ENCODE measurements at places on chromosomes 1 and 21.

DNA sequence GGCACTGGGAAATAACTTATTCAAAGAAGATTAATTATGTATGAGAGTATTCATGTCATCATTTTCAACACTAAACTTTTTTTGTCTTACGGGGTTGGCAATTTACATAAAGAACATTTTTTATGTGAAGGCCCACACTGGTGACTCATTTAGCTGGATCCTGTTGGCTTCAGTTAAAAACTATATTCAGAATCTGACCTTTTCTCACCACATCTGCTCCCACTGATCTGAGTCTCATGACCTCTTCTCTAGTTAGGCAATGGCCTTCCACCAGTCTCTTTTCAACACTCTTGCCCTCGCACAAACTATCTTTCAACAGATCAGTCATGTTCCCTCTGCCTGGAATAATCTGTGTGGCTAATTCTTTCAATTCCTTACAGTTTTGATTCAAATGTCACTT is 53.4 kb downstream of the TMPRSS15 start:
- no peak for DNase-seq

GRCh38 chr1:50969611-50970508 is at the start of gene CDKN2C:
CDKN2C (plus strand) TSS chr1:50970245; CDS start chr1:50970369, 124 bp downstream.
- DNase-seq, result peak; percentile 66

DNA sequence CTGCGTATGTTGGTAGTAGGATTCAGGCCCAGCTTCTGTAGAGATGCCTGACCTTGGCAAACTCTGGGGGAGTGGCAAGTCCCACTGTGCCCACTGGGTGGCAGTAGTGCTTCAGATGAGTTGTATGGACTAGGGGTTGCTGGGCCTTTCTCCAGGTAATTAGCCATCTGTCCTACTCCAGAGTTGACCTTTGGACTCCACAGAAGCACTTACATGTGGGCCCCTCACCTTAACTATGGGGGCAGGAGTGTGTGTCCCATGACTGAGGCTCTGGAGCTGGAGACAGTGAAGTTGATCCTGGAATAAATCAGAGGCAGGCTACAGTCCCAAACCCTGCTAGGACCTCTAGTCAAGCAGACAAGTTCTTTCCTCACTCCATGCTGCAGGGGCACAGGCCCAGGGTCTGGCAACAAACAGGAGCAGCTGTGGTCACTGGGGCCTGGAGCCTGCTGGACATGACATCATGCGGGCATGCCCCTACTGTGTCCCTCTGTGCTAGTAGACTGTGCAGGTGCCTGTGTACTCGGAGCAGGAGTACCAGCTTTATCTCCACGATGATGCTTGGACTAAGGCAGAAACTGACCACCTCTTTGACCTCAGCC is 4.6 kb downstream of the DMAP1 start:
- DNase-seq, result peak; percentile 80

DNA sequence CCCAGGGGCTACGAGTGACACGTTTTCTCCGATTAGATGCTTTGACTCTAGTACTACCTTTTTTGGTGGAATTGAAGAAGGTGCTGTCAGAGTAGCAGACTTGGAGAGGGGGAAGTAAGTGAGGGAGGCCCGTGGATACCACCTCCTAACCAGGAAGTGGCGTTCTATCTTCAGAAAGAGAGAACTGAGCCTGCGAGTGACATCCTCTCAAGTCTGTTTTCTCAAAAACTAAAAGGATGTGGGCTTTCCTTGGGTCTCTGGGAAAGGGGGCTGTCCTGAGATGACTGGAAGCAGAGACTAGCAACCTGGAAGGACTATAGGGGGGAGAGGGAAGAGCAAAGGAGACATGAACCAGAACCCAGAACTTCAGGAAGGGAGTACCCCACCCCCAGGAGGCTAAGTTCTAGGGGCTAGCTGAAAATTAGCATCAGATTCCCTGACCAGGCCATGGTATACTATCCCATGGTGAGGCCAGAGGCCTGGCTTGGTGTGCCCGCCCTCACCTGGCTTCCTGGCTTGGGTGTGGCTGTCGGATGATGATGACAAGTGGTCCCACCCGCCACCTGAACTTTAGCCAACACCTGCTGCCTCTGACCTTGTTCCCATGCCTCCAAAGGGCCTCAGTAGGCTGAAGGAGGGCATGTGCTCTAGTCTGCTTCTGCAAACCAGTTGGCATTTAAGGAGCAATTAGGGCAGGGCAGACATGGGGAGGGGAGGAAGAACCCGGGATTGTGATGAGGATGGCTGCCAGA is 49.1 kb downstream of the ATP2B4 start:
- DNase-seq, result no peak

DNA sequence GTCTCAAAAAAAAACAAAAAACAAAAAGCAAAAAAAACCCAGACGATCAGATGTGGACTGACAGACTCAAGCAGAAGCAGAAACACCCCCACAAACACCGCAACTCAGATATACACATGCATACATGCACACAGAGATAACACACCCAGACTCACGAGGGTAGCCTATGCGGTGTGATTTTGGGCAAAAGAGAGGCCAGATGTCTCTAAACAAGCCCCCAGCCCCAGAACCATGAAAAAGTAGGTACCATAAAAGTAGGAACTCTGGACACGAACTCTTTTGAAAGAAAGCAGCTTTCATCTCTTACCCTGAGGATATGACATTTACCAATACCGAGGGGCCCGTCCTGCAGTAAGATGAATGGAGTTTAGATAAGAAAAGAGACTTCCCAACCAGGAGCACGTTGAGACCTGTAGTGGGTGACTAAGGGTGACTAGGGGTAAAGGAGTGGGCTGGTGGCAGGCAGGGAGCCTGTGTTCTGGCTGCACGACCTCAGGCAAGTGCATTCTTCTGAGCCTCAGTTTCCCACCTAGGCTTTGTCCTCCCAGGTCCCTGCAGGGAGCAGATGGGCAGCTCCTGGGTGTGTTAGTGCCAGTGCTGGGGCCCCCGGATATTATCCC is 1.5 kb upstream of the TINAGL1 start:
- DNase-seq, result no peak

DNA sequence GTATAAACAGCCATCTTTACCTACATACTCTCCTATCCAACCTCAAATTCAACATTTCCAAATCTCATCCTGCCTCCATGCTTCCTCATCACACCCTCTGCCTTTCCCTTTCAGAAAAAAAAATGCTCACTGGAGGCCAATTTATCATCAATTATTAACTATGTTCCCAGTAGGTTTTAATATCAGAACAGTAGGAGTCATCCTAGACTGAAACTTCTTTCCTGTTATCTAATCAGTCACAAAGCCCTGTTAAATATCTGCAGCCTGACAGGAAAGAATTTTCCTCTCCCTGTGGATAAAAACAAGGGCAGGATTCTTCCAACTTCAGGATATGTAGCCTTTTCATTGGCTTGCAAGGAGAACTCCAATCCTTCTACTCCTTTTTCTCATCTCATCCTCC is 28.4 kb downstream of the EGLN1 start:
- no peak for DNase-seq

DNA sequence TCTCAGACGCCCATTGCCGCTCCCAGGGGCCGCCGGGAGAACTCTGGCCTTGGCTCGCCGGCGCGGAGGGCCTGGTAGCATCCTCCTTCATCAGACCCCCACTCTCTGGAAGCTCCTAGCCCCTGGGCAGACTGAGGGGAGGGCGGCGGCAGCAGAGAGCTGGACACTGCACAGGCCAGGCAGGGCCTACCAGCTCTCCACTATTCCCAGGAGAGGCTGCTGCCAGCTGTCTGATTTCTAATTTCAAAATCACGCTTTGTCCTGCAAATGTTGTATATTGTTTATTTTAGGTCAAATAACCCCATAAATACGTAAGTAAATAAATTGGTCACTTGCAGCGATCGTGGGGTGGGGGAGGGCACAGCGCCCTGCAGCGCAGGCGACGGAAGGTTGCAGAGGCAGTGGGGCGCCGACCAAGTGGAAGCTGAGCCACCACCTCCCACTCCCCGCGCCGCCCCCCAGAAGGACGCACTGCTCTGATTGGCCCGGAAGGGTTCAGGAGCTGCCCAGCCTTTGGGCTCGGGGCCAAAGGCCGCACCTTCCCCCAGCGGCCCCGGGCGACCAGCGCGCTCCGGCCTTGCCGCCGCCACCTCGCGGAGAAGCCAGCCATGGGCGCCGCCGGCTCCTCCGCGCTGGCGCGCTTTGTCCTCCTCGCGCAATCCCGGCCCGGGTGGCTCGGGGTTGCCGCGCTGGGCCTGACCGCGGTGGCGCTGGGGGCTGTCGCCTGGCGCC is at the start of gene MTARC1:
Gene MTARC1, plus strand, starts transcription at position 577 of the 732 bp plus-strand sequence. Its CDS starts 32 bp downstream, at position 609.
- no peak for DNase-seq
